ENCODE measurements at places on chromosomes 5 and 9. TPM values are rescaled to one million over a fixed set of nuclear protein-coding genes. Genes with fewer than 3 reads are reported as not detected.

The PLAC8L1 gene
- 0.95 TPM for total RNA-seq

The DAB2 gene
- 91.6 TPM for total RNA-seq

DNA sequence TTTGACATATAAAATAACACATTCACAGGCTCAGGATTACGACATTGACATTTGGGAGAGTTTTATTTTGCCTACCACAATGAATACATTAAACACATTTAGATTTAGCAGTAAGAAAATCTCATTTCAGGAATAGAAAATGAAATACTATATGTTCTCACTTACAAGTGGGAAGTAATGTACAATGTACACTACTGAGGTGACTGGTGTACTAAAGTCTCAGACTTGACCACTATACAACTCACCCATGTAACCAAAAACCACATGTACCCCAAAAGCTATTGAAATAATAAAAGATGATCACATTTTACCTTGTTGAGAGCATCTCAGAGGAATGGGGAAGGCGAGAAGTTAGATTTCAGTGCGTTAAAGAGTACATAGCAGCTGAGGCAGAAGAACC lies 1202.4 kb upstream of the SEMA6A start:
- no peaks in the 10 kb centered on the region for H3K36me3 ChIP-seq
- H3K27ac ChIP-seq = no peak overlapping the region
- no peaks in the 10 kb centered on the region for H3K27me3 ChIP-seq
- H3K4me3 ChIP-seq = no peak overlapping the region

DNA sequence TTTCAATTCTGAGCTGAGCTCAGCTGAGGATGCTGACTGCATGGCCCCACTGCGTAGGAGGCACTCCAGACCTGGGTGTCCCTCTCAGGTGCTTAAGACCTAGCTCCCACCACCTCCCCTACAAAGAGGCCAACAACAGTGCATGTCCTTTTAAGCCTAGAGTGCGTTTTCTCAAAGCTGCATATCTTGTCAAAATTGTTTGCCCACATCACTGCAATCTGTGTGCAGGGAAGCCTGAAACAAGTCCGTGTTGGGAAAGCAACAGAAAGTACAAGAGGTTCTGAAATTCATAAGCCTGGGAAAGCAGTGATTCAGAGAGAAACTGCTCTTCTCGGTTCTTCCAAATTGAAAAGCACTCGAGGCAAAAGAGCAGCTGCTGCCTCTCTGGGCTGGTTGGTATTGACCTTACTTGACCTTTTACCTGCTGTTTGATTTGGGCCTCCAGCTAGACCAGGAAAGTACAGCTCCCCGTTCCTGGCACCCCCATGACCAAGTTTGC lies 238.4 kb downstream of the NR2F1-AS1 start:
- DNase-seq = no peak
- H3K4me3 ChIP-seq = no peak overlapping the region
- H3K36me3 ChIP-seq = no peaks in the 10 kb centered on the region
- H3K27me3 ChIP-seq = no peaks in the 10 kb centered on the region

DNA sequence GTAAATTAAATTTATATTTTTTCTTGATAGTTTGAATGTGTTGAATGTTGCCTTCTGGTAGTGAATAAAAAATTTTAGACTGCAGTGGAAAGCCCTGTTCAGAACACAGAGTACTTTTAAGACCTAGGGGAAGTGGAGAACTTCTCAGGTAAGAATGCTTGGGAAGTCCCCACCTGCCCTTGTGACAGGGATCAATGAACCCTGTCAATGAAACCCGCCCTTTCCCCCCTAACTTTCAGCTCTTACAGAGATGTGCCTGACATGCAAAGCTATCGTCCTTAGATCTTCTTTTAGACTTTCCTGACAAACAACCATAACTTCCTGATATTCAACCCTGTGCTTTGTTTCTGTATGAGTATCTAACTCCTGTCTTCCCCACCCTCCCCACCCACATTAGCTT lies 562.7 kb downstream of the TLE4 start:
- DNase-seq = no peak
- H3K27ac ChIP-seq = no peak overlapping the region
- H3K4me1 ChIP-seq = no peaks in the 10 kb centered on the region
- H3K4me3 ChIP-seq = no peak overlapping the region
- no peaks in the 10 kb centered on the region for H3K27me3 ChIP-seq
- no peaks in the 10 kb centered on the region for H3K36me3 ChIP-seq

- H3K27me3 ChIP-seq = no peaks in the 10 kb centered on the region
- H3K4me3 ChIP-seq = no peak overlapping the region
- no peak overlapping the region for H3K27ac ChIP-seq
- no peaks in the 10 kb centered on the region for H3K4me1 ChIP-seq
- DNase-seq = no peak
These were observed 107.3 kb downstream of the ZDHHC21 start for GRCh38 chr9:14585730-14586473.

The LVRN gene
- 0.19 TPM for total RNA-seq

The MCC gene
- total RNA-seq = 24.0 TPM

DNA sequence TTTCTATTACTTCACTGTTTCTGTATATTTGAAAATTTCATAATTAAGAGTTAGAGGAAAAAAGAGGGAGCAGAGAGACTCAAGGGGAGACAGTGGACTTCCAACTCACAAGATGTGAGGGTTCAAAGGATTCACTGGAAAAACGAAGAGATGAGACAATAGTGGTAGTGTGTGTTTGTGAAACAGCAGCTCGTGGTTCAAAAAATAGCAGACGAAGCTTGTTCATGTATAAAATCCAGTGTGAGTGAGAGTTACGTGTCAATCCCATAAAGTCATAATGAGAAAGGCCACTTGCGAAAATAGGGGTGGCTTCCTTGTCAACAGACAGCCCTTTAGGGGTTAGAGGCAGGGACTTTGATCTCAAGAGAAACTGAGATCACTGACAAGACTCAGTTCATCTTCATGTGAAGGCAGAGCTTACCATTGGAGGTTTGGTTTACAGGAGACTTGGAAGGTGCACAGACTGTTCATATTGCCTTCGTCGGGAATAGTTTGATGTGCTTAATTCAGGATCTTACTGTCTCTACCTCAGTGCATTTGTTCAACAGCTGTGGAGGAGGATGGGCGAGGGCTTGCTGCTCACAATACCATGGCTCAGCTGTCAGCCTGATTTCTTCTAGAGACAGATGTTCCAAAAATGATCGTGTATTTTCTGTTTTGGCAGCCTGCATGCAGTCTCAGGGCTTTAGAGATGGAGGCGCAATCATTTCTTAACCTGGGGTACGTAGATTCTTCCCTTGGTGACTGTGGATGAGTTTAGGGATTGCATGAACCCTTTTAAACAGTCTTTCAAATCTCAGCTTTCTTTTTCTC lies 105.7 kb upstream of the KLF9 start:
- no peak overlapping the region for H3K27ac ChIP-seq
- DNase-seq = no peak

DNA sequence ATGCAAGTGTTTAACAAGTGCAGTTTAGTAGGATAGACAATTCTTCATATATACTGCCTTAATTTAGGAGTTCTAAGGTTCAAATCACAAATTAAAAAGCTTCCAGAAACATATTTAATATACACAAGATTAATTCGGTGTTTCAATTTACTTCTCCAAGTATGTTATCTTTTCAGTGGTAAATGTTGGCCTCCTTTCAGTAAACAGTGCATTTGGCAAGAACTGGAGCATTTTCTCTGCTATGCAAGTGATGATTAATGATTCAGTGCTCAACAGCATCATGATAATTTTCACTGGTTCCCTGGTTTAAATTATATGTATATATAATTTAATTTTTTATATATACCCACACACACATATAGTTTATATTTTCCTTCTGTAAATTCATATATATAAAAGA lies 541.7 kb downstream of the EFNA5 start:
- no peak for DNase-seq
- no peaks in the 10 kb centered on the region for H3K27me3 ChIP-seq
- peaks cover 4% of the 10 kb centered on the region for H3K36me3 ChIP-seq
- H3K27ac ChIP-seq = no peak overlapping the region

DNA sequence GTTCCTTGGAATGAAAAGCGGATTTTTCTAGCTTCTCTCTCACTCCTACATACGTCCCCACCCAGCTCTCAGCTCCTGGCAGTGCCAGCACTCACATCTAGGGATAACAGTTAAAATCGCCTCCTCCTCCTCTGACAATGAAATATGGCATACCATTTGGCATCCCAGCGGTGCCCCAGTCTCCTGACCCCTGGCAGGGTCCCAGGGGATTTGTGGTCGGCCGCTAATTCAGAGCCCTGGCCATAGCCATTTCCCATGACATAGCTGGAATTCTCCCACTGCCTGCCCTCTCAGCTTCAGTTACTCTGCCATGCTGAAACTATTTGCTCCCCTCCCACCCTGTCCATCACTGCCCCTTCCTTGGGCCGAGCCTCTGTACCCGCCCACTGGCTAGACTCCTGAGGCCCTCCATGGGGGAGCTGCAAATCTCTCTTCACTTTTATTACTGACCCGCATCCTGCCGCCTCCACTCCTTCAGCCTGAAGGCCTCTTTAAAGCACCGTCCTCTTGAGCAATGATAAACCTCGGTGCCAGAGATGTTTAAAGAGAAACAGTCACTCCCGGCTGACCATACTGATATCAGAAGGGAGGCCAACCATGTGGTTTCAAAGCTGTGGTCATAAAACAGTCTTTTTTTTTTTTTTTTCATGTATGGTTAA lies 139.8 kb downstream of the SLIT3 start:
- H3K4me3 ChIP-seq = peak overlapping the region; percentile 58
- peak; percentile 74 for DNase-seq
- no peaks in the 10 kb centered on the region for H3K27me3 ChIP-seq
- peaks cover 25% of the 10 kb centered on the region for H3K36me3 ChIP-seq
- H3K4me1 ChIP-seq = peaks cover 44% of the 10 kb centered on the region

DNA sequence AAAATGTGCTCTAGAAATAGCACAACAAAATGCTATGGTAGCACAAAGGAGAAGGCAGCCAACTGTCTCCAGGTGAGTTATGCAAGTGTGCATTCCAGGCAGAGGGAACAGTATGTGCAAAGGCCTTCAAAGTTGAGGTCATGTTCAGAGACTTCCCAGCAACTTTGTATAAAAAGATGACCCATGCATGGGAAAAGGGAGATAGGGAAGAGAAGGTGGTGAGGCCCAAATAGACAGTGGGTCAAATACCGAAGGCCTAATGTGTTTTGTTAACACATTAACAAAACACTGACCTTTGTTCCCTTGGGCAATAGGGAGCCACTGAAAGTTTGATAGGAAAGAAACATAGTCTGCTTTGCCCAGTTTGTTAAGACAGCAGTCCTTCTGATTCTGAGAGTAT lies 445.3 kb downstream of the EBF1 start:
- no peak for DNase-seq
- H3K4me3 ChIP-seq = no peak overlapping the region
- H3K27me3 ChIP-seq = peaks cover 10% of the 10 kb centered on the region

The CYLC2 gene
- not detected for total RNA-seq

DNA sequence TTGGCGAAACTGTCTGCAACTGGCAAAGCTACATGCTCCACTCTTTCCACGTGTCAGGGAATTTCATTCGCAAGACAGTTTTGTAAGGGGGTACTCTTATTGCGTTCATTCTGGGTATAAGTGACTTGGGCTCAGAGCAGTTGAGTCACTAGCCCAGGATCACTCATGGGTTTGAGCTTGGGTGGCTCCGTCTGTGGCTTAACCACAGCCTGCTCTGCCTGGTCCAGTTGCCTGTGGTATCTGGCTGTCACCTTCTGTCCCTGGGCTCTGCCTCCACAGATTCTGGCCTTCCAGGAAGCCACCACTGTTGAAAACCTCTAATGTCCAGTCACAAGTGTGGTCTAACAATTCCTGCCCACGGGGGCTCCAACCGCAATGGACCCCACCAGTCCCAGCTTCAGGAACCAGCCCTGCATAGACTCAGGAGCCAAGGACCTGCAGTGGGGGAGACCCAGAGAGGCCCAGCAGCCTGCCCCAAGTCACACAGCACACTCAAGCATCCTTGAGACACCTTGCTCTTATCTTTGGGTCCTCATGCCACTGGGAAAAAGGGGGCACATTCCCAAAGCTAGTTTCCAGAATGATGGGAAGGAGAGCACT lies 10.4 kb downstream of the KIF12 start:
- H3K27me3 ChIP-seq = peaks cover 9% of the 10 kb centered on the region
- peaks cover 4% of the 10 kb centered on the region for H3K4me1 ChIP-seq
- H3K4me3 ChIP-seq = no peak overlapping the region
- no peaks in the 10 kb centered on the region for H3K36me3 ChIP-seq

The GPR150 gene
- total RNA-seq = not detected

DNA sequence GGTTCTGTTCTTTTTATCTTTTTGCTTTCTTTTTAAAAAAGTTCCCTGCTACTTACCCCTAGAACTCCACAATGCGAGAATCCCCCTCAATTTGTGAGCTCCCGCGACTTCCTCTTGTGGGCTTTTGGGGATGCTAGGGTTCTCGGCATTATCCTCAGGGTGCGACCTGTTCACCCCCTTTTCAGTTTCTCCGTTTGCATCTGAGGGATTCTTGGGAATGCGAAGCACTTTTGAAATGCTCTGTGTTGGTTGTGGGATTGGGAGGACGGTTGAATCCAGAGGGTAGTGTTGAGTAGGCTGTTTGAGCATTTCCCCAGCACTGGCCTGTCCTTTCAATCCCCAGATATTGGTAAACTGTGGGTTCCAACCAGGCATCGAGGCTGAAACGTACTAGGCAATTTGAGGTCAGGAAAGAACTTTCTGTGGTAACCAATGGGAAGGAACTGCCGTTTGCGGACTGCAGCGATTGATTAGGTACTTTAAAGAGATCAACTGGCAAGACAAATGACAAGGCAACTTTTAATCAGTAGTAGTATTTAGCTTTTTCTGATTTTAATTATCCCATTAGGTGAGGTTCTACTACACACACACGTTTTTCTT lies 415 bp downstream of the XRCC4 start:
- H3K27me3 ChIP-seq = no peaks in the 10 kb centered on the region
- DNase-seq = no peak
- H3K4me1 ChIP-seq = peaks cover 30% of the 10 kb centered on the region
- peak overlapping the region; percentile 96 for H3K27ac ChIP-seq

The PITX1 gene
- total RNA-seq = 6.3 TPM

- H3K4me3 ChIP-seq = no peak overlapping the region
- peaks cover 8% of the 10 kb centered on the region for H3K4me1 ChIP-seq
- H3K27ac ChIP-seq = no peak overlapping the region
- H3K27me3 ChIP-seq = no peaks in the 10 kb centered on the region
These were observed 15.7 kb downstream of the ANKDD1B start for GRCh38 chr5:75626959-75627358.

The DNAI1 gene
- total RNA-seq = 4.4 TPM

DNA sequence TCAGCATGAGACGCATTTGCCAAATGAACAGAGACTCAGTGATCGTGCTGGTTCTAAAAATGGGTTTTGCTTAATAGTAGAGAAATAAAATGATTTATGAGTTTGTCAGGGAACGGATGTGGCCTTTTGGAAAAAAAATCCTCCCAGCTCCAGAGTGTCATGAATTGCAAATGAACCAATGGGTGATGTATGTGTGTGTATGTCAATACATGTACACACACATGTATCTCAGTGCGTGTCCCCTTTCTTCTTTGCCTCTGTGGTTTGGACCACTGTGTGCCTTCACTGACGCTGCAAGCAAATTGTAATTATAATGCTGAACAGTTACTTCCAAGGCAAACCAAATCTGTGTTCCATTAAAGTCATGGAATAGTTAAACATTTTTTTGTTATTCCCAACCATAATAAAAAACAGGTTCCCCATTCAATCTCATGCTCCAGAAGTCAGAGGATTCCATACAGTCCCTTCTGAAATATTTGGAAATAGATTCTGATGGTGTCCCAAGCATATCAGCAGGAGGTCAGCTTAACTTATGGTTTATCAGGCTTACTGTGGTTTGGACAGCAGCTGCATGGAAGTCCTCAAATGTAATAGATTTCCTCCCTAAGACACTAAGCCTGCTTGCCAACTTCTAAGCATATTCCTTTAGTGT lies 630.5 kb downstream of the ACTL7B start:
- no peak overlapping the region for H3K4me3 ChIP-seq
- H3K27ac ChIP-seq = no peak overlapping the region
- DNase-seq = no peak
- H3K36me3 ChIP-seq = no peaks in the 10 kb centered on the region
